ENCODE measurements at places on chromosomes 3 and 15.
A peak's percentile ranks its signal among the peaks of the same experiment; 100 is the strongest.

DNA sequence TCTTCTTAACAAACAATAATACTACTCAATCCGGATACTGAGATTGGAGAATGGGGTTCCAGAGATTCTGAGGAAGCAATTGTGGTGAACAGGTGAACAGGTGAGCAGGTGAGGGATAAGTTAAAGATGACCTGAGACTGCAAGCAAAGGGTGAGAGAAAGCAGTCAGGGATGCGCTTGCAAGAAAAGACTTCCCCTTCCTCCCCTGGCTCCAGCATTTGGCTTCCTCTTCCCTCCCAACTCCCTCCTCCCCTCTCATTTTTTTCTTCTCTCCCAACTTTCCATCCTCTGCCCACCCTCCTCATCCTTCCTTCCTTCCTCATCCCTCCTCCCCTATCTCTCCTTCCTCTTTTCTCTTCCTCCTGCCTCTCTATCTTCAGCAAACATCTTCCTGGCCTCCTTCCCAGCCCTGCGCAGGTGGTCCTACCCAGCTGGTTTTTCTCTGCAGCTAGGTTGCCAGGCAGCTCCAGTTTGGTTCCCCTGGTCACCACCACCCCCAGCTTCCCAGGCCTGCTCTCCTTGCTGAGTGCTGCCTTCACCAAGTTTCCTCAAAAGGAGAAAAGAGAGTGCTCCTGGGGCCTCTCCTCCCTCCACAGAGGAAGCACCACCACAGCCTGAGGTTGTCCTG is 10.4 kb upstream of the VIPR1 start:
- peaks cover 60% of the 10 kb centered on the region for H3K4me1 ChIP-seq
- H3K27me3 ChIP-seq: no peaks in the 10 kb centered on the region
- H3K27ac ChIP-seq: peak overlapping the region; percentile 86
- peak; percentile 35 for DNase-seq

DNA sequence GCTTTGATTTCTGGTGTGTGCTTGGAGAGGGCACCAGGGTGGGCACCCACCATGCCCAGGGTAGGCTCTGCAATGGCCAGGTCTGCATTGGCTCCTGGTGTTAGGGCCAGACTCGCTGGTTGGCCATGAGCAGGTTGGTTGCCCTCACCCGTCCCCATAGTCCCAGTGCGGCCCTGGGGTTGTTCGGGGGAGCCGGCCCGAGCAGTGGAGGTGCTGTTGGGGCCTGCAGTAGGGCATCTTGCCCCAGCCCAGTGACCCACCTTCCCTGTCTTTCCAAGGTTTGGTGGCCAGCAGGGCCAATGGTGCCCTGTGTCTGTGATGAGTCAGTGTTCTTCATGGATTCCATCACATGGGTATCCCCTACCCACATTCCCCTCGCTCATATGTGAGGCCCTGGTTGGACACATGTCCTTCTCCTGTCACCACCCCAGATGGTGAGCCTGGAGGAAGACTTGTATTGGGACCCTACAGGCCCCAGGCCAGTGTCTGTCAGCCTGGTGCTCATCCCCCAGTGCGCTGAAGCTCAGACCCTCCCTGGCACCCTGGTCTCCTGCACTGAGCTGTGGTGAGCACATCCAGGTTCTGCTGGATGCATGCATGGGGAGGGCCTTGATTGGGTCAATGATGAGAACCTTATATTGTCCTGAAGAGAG is 190.1 kb downstream of the UBE3A start:
- H3K27ac ChIP-seq: no peak overlapping the region
- H3K4me3 ChIP-seq: no peak overlapping the region
- H3K4me1 ChIP-seq: no peaks in the 10 kb centered on the region
- H3K27me3 ChIP-seq: no peaks in the 10 kb centered on the region
- DNase-seq: no peak
- H3K36me3 ChIP-seq: no peaks in the 10 kb centered on the region

- no peak for DNase-seq
- no peak overlapping the region for H3K4me3 ChIP-seq
- peaks cover 30% of the 10 kb centered on the region for H3K36me3 ChIP-seq
- H3K27ac ChIP-seq: no peak overlapping the region
- peaks cover 17% of the 10 kb centered on the region for H3K4me1 ChIP-seq
Observed at GRCh38 chr3:158709666-158710083, 22.6 kb downstream of the RARRES1 start.

DNA sequence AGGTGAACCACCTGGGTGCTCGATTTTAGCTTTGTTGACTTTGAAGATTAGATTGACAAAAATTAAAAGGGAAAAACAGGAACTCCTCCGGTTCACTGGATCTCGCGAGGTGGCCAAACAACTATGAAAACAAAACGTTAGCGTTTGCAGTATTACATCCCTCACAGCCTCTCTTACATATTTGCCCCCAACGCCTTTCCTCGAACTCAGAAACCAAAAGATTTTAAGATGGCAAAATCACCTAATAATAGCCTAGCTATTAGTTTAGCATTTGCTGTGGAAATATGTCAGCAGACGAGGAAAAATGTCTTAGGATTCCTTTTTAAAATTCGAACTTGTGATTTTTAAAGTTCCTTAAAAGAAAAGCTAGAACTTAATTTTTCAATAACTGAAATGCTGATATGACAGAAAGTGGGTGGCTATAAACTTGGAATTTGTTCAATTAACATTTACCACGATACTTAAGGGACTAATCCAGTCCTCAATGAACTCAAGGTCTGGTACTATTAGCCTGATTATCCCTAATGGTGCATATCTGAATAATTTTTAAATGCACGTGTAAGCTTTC is 491 bp upstream of the SENP7 start:
- H3K36me3 ChIP-seq: no peaks in the 10 kb centered on the region
- H3K4me3 ChIP-seq: peak overlapping the region; percentile 96
- peak overlapping the region; percentile 98 for H3K27ac ChIP-seq
- DNase-seq: no peak

DNA sequence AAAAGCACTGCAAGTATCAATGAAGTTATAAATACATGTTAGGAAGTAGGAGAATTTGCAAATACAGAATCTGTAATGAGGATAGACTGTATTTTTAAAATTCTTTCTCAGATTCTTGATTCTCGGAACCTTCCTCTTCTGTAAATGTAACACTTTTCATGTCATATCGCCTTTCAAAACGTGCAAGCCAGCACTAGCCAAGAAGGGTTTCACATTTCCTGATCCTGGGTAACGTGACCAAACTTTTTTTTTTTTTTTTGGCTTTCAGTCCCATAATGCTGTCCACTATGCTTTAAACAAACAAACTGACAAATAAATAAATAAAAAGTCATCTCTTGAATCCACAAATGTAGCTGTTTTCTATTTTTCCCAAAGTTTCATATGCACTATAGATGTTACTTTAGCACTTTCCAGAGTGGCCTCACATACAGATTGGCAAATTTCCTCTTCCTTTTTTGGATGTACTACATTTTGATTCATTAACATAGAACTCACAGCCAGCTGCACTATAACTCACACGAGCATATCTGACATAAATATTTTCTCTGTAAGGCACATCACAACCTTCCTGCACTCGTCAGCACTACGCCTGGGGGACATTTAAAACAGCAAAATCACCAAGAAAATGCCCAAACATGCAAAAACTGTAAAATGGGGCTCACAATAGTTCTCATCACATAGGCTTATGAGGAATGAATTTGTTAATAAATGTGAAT is 208.1 kb downstream of the OSBPL10 start:
- H3K27me3 ChIP-seq: no peaks in the 10 kb centered on the region
- no peak overlapping the region for H3K4me3 ChIP-seq
- H3K4me1 ChIP-seq: peaks cover 3% of the 10 kb centered on the region

DNA sequence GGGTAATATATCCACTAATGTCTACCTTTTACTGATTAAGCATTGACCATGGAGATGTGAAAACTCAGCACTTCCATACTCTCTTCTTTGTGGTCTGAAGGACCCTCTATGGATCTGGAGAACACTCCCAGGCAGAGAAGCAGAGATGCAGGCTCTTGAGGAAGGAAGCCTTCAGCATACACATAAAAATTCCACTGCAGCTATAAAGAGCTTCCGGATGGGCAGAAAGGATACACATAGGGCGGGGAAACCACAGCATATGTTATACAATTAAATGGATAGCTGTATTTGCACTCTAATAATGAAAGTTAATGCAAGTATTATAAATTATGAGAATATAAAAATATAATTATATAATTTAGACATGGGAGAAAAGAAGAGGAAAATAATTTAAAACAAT is 1258.2 kb upstream of the ALCAM start:
- H3K36me3 ChIP-seq: no peaks in the 10 kb centered on the region
- no peaks in the 10 kb centered on the region for H3K27me3 ChIP-seq
- no peak overlapping the region for H3K4me3 ChIP-seq

GRCh38 chr15:34721802-34722438 is 32.9 kb downstream of the GJD2 start:
- H3K27me3 ChIP-seq: peaks cover 34% of the 10 kb centered on the region
- no peak overlapping the region for H3K4me3 ChIP-seq
- no peak overlapping the region for H3K27ac ChIP-seq
- no peaks in the 10 kb centered on the region for H3K4me1 ChIP-seq

- no peak overlapping the region for H3K4me3 ChIP-seq
- peaks cover 88% of the 10 kb centered on the region for H3K36me3 ChIP-seq
- H3K27ac ChIP-seq: no peak overlapping the region
- no peaks in the 10 kb centered on the region for H3K4me1 ChIP-seq
- DNase-seq: no peak
Observed at GRCh38 chr15:39592500-39592899, 11.6 kb downstream of the THBS1 start.

- H3K27ac ChIP-seq: peak overlapping the region; percentile 93
- peaks cover 98% of the 10 kb centered on the region for H3K4me1 ChIP-seq
- no peaks in the 10 kb centered on the region for H3K27me3 ChIP-seq
- H3K4me3 ChIP-seq: peak overlapping the region; percentile 68
Observed at GRCh38 chr3:196624907-196625306, 14.6 kb upstream of the NRROS start.

- DNase-seq: peak; percentile 77
- no peaks in the 10 kb centered on the region for H3K36me3 ChIP-seq
- peak overlapping the region; percentile 93 for H3K27ac ChIP-seq
- no peaks in the 10 kb centered on the region for H3K27me3 ChIP-seq
Observed at GRCh38 chr15:69610277-69610676, 157.7 kb downstream of the RPLP1 start.

GRCh38 chr3:194687638-194688199 is 2.0 kb downstream of the FAM43A start:
- peaks cover 40% of the 10 kb centered on the region for H3K4me1 ChIP-seq
- no peaks in the 10 kb centered on the region for H3K27me3 ChIP-seq
- H3K27ac ChIP-seq: peak overlapping the region; percentile 88
- DNase-seq: peak; percentile 87
- peak overlapping the region; percentile 94 for H3K4me3 ChIP-seq

- H3K27ac ChIP-seq: no peak overlapping the region
- DNase-seq: no peak
- no peak overlapping the region for H3K4me3 ChIP-seq
- no peaks in the 10 kb centered on the region for H3K27me3 ChIP-seq
- no peaks in the 10 kb centered on the region for H3K4me1 ChIP-seq
Observed at GRCh38 chr3:110332629-110333028, 739.0 kb upstream of the NECTIN3 start.

GRCh38 chr15:33068007-33068481 is 126.5 kb downstream of the FMN1 start:
- peak overlapping the region; percentile 44 for H3K4me3 ChIP-seq
- peaks cover 20% of the 10 kb centered on the region for H3K4me1 ChIP-seq
- H3K27ac ChIP-seq: peak overlapping the region; percentile 41
- H3K27me3 ChIP-seq: no peaks in the 10 kb centered on the region
- DNase-seq: peak; percentile 60
- H3K36me3 ChIP-seq: no peaks in the 10 kb centered on the region

DNA sequence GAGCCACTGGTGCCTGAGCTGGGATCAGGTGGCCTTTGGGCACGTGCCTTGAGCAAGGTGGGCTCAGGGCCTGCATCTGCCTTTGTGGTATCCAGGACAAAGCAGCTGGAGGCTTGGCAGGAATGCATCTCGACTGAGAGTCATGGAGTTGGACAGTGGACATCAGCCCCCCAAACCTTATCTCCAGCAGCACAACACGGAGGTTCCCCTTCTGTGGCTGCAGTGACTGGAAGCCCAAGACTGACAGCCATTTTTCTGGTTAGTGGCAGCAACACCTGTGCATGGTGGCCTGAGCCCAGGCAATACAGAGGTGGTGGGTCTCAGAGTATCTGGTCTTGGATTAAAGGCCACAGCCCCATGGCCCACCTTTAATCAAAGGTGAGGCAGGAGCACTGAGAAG is 27.8 kb upstream of the TSEN2 start:
- peaks cover 41% of the 10 kb centered on the region for H3K4me1 ChIP-seq
- no peak overlapping the region for H3K27ac ChIP-seq
- H3K27me3 ChIP-seq: no peaks in the 10 kb centered on the region
- H3K36me3 ChIP-seq: no peaks in the 10 kb centered on the region
- DNase-seq: no peak

DNA sequence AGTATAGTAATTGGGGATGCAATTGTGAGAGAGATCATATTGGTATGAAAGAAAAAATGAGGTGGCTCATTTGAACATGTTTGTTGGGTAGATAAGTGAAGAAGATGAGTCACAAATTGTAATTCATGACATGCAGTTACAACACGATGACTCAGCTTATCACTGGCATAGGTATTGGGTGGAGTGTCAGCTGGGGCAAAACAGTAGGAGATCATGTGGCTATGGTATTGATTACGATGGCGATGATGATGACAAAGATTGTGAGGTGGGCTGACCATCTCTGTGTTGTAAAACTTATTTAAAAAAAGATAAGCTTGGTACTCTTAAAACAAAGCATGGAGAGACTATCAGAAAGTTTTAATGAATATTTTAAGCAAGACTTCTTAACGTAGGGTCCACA is 11.6 kb upstream of the DPH6 start:
- no peak overlapping the region for H3K27ac ChIP-seq
- H3K27me3 ChIP-seq: no peaks in the 10 kb centered on the region
- no peaks in the 10 kb centered on the region for H3K36me3 ChIP-seq
- H3K4me1 ChIP-seq: no peaks in the 10 kb centered on the region

GRCh38 chr15:66784174-66784573 is 82.1 kb downstream of the SMAD6 start:
- no peaks in the 10 kb centered on the region for H3K27me3 ChIP-seq
- no peak for DNase-seq
- H3K36me3 ChIP-seq: no peaks in the 10 kb centered on the region

- DNase-seq: no peak
- H3K27ac ChIP-seq: no peak overlapping the region
- H3K36me3 ChIP-seq: peaks cover 57% of the 10 kb centered on the region
Observed at GRCh38 chr3:186225603-186226002, 116.7 kb upstream of the ETV5 start.

GRCh38 chr3:58645726-58646125 is 20.8 kb downstream of the FAM3D start:
- no peak for DNase-seq
- peaks cover under 1% of the 10 kb centered on the region for H3K4me1 ChIP-seq
- no peak overlapping the region for H3K27ac ChIP-seq
- H3K36me3 ChIP-seq: no peaks in the 10 kb centered on the region

GRCh38 chr15:49286649-49287404 is 116.8 kb downstream of the GALK2 start:
- H3K36me3 ChIP-seq: peaks cover 24% of the 10 kb centered on the region
- no peaks in the 10 kb centered on the region for H3K4me1 ChIP-seq
- H3K27me3 ChIP-seq: no peaks in the 10 kb centered on the region
- H3K27ac ChIP-seq: no peak overlapping the region
- no peak overlapping the region for H3K4me3 ChIP-seq
- no peak for DNase-seq

DNA sequence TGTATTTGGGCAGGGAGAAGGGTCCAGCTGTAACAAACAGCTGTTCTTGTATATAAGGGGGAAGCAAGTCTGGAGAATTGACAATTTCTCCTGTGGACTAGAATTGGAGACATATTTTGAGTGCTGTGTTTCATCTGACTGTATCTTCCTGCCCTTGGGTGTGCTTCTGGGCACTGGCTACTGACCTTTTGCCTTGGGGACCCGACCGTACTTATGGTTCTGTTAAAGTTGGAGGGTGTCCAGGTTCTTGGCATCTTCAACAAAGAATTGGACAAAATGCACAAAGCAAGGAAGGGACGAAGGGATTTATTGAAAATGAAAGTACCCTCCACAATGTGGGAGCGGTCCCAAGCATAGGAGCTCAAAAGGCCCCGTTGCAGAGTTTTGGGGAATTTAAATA is 31.0 kb downstream of the MAP2K1 start:
- no peak overlapping the region for H3K27ac ChIP-seq
- peaks cover 2% of the 10 kb centered on the region for H3K4me1 ChIP-seq
- DNase-seq: no peak
- H3K27me3 ChIP-seq: no peaks in the 10 kb centered on the region

Data from CD14-positive monocyte (primary cell).